ENCODE measurements at places on chromosomes 7 and 10. TPM values are rescaled to one million over a fixed set of nuclear protein-coding genes. Genes with fewer than 3 reads are reported as not detected.

DNA sequence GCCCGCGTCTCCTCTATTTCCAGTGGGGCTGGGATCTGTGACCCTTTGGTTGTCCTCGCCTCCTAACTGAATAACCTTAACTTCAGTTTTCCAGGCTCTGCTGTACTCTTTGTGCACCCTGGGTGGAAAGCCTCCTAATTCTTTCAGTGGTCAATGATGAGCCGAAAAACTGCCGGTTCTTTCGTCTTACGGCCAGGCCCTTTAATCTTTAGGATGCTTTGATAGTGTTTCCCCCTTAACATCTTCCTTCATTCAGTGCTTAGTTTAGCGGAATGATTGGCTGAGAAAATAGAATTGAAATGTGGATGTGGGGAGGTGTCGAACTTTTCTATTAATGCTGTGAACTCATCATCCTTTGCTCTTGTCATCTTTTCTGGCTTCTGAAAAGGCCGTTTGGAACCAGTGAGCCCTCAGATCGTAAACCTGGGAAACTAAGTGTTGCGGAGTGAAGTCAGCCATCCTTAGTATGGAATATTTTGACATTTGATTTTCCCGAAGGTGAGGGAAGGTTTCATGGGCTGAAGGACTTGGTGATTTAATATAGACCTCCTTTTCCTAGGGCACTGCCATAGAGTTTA is 847 bp downstream of the GARS1 start:
- no peak for DNase-seq

- DNase-seq: no peak
These were observed 35.0 kb downstream of the LHPP start for GRCh38 chr10:124496620-124497019.

- DNase-seq: no peak
These were observed 82.9 kb downstream of the NPY start for GRCh38 chr7:24366876-24367275.

DNA sequence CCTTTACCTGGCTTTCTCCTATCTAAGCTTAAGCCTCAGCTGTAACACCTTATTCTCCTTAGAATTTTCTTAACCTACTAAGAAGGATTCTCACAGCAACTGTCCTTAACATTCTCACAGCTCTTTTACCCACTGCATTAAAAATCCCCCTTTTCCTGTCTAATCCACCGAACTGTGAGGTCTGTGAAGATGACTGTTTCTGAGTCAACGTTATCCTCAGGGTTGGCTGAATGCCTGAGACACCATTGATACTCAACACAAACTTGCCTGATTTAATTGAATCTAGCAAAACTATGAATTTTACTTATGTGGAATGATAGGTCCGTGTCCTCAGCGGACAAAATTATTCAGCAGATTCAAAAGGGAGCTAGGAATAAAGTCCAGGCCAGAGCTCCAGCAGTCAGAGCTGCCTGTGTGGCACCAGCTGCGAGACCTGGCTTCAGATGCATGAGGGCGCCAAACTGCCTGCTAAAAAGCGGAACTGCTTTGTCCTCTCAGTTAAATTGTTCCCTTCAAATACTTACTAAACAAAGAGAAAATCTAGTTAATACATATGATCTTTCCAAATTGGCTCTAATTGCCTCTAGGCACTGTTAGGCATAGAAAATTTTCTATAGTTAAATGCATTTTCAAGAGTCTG is 33.4 kb upstream of the VWDE start:
- no peak for DNase-seq

The MBLAC1 gene
- 0.78 TPM for total RNA-seq

The SEC61A2 gene
- 6.2 TPM for total RNA-seq

The CYP2E1 gene
- total RNA-seq: 3,844 TPM

The ANK3 gene
- 13.4 TPM for total RNA-seq

All from left lobe of liver (tissue), 2 donors.